ENCODE measurements at places on chromosomes 11 and 22.
A peak's percentile ranks its signal among the peaks of the same experiment; 100 is the strongest.

- no peak for DNase-seq
These were observed 12.3 kb upstream of the CACNA1I start for GRCh38 chr22:39558254-39558727.

DNA sequence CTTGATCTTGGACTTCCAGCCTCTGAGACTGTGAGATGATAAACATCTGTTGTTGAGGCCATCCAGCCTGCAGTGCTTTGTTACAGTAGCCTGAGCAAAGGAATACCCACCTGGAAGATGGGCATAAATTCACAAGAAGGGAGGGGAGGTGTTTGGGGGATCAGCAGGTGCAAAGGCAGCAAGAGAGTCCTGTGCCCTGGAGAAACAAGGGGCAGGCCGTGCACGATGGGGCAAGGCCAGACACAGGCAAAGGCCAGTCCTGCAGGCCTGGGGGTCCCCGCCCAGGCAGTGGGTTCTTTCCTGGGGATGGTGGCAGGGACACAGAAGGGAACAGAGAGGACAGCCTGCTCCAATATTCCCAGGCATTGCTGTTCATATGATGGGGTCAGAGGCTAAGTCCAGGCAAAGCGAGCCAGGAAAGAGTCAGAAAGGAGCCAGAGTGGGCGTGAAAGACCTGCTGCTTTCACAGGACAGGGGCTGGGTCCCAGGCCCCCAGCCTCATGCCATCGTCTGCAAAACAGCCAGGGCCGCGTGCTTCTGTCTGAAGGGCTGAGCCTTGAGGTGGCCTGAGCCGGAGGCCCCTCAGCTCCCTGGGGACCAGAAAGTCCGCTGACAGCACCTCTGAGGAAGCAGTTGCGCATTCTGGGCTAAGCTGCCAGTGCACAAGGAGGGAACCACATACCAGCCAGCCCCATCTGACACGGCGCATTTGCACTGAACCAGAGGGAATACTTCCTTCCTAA lies 48.8 kb downstream of the MYEOV start:
- no peak for DNase-seq

GRCh38 chr11:72723508-72723907 lies 28.7 kb downstream of the ARAP1 start:
- DNase-seq, result no peak

DNA sequence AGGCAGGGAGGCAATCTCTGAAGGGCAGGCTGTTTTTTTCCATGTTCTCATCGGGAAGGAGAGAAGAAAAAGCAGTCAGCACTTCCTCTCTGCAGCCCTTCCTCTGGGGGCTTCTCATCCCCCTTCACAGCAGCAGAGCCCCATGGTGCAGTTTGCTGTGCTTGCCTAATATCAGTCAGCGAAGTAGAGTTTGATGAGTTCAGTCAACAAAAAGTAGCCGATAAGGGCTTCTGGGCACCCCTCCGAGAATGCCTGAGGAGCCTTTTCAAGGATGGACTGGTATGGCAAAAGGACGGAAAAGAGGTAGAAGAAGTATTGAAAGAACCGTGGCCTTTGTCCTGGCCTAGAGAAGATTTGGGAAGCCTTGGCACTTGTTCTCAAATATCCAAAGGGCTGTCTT lies 55.6 kb downstream of the NAV2 start:
- no peak for DNase-seq

GRCh38 chr22:28139961-28140360 lies 220.9 kb upstream of the PITPNB start:
- no peak for DNase-seq

GRCh38 chr11:100923555-100923954 lies 206.1 kb downstream of the PGR start:
- no peak for DNase-seq

- DNase-seq, result no peak
These were observed 32.6 kb upstream of the TMEM123 start for GRCh38 chr11:102485095-102485722.

GRCh38 chr11:103659206-103659618 lies 377.2 kb upstream of the DDI1 start:
- DNase-seq, result no peak

GRCh38 chr11:125069796-125070195 lies 6.7 kb downstream of the SLC37A2 start:
- DNase-seq, result no peak

DNA sequence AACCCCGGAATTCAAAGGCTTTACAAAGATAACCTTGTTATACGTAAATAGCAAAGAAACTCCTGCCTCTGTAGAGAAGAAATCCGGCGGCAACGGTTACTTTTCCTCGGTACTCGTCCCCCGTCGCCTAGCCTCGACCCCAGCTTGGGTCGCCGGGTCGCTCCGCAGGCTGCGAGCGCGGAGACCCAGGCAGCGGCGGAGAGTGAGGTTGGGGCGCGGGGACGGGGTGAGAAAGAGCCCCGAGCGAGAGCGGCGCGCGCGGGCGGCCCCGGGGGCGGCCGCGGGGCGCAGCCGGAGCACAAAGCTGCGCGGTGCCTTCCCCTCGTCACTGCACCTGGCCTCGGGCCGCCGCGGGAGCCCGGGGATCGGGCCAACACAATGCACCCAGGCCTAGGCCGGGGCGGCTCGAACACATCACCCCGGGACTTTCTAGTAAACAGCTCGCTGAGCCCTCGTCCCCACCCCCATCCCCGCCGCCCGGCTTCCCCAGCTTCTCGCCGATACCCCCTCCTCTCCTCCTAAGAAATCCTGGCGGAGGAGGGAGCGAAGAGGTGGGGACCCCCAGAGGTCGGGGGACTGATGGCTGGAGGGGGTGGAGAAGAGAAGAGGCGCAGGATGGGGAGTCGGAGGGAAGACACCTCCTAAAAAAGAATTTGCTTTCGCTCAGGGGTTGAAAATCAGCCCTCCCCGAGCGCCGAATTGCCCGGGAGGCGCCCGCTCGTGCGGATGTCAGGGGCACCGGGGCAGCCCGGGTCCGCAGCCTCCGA lies 845 bp downstream of the MPPED2 start:
- DNase-seq, result peak; percentile 17

GRCh38 chr11:34407121-34407813 lies 31.5 kb upstream of the CAT start:
- DNase-seq, result no peak

- no peak for DNase-seq
These were observed 4.7 kb downstream of the KLHL22 start for GRCh38 chr22:20490941-20491307.

DNA sequence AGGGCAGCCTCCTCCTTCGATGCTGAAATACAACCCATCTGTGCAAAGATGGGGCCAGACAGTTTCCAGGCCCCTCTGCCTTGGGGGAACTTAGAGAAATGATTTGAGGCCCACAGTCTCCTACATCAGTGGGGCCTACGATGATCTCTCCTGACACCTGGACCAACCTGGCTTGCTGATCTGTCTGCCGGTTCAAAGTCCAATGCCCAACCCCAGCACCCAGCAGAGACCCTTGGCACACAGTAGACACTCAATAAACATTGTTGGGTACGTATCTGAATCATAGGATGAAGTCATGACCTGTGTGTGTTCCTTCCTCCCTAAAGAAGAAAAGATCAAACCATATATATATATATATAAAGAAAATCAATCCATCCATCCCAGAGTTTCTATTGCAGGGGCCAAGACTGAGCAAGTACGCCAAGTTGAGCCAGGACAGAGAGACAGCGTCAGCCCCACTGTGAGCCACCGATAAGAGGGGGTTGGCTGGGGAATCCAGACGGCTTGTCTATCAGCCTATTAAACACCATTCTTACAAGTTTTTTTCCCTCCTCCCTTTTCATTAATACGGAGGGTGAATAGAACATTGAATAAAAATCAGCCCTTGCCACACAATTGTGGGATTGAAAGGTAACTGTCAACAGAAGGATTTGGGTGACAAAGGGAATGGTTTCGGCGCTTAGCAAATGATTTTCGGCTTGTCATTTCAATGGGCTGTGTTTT lies 244.1 kb downstream of the MN1 start:
- no peak for DNase-seq

DNA sequence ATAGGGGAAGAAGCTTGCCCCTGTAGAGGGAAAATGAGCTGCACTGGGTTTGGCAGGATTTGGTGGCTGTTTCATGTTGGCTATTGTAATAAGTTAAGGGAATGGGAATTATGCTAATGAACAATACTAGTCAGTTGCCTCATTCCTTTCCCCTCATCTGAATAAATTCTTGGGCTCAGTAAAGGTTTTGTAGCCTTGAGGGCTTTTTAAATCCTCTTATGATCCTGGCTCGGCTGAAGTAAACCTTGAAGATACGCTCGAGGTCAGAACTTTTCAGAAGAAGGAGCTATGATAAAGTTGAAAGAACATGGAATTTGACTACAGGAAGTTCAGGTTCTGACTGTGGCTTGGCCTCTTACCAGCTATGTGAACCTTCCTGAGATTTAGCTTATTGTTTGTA lies 448.7 kb downstream of the RAB38 start:
- DNase-seq, result no peak

- DNase-seq, result no peak
These were observed 235.3 kb downstream of the CSNK2A3 start for GRCh38 chr11:11117730-11118129.

DNA sequence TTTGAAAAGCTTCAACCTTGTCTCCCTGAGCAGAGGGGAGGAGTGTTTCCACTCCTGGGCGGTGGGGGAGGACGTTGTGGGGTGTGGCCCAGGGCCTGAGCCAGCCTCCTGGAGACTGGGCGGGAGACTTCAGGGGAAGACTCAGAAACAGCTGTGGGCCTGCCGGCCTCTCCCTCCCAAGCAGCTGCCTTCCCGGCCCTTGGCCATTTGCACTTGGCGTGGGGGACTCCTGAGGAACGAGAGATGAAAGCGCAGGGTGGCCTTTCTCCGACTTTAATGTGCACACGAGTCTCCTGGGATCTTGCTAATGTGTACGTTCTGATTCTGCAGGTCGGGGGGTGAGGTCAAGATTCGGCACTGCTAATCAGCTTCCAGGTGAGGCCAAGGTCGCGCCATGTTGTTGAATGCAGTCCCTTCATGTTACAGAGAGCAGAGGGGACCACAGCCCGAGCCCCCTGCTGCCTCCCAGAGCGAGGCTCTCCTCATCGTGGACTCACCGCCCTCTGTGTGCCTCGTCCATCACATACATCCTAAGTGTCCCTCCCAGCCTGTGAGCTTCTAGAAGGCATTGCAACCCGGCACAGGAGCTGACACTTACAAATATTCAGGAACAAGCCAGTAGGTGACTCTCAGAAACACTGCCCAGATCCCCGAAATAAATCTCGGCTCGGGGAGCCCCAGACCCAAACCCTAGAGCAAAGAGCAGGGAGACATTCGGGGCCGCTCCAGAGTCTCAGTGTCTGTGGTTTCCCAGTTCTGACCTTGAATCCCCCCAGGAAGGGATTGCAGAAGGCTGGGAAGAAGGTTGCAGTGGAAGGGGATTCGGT lies 7.7 kb downstream of the LIF start:
- DNase-seq, result no peak

All from NCI-H1105 treated with DMSO at 0.1 percent for 48 hours (cell line).